ENCODE measurements at places on chromosomes 12 and 14.

- DNase-seq: no peak
These were observed 80.0 kb upstream of the SLC8A3 start for GRCh38 chr14:70268760-70269159.

- DNase-seq: no peak
These were observed 1.7 kb downstream of the PAWR start for GRCh38 chr12:79689061-79689476.

DNA sequence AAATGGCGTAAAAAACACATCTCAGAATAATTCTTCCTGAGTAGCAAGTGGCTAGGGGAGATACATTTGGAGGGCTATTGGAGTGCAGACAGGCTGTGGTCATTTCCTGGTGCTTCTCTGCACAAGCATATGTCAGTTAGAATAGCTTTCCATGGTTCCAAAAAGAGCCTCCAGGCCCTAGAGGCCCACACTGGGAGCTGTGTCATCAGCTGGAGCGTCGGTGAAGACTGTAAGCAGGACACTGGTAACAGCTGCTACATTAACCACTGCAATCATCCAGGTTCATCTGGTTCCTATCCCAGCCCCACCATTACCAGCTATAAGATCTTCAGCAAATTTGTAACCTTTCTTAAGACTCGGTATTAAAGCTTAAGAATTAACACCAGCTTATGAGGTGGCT, 31.7 kb upstream of the APPL2 start:
- no peak for DNase-seq

- DNase-seq: no peak
These were observed 4.7 kb downstream of the ADCK1 start for GRCh38 chr14:77804592-77804991.
